ENCODE measurements at places on chromosomes 2 and 18.

DNA sequence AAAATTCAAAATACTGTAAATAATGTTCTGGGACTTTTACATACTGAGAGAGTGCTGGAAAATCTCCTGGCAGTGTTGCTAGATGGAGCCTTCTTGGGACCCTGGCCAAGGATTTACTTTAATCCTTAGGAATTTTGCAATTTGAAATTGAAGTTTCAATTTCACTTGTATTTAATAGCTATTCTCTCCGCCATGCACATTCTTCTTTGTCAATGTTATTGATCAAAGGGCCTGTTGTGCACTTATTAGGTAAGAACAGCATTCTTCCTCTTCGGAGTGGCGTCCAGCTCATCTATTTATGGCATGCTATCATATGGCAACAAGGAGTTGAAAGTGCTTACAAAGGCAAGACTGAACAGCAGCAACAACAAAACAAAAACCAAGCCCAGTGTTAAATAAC is 40.1 kb upstream of the SOS1 start:
- no peak for DNase-seq

DNA sequence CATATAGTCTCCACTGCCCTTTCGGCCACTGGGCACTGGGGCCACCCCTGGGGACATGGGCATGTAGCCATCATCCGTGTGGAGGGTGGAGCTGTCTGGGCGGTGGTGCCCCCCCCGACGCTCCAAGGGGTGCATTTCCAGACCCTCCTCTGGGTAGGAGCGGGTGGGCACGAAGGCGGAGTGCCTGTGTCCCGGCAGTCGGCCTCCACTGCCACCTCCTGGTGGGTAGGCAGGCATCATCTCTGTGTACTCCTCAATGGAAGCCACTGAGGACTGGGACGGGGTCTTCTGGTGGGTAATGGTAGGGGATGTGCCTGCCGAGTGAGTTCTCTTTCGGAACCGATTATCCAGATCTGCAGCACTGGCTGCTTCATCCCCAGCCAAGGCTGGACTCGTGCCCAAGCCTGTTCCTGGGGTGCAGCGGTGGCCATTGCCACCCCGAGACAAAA is 2.8 kb downstream of the IRS1 start:
- DNase-seq: no peak

DNA sequence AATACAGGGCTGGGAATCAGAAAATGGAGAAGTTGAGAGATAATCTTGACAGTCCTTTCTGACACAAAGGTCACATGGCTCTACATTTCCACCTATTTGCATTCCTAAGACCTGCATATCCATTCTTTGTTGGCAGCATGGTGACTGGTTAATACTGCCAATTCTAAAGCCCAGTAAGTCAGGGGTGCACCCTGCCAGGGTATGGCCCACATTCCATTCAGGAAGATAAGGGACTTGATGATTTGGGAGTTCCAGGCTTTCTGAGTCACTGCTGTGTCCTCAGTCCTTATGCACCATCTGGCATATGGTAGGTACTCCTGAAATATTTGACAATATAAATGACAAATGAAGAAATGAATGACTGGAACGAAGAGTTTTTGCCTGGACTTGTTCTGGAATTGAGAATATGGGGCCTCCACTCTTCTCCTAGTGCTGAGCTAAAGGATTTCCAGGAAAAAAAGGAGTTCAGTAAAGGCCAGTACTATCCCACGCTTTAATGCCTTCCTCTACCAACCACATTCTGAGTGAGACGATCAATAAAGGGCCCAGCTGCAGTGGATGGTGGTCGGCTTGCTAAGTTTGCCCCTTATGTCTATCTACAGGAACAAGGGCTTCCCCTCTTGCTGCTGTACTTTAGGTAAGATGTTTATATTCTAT is 31.7 kb upstream of the EIF2AK3 start:
- DNase-seq: no peak

- DNase-seq: no peak
These were observed 3.8 kb downstream of the STAM2 start for GRCh38 chr2:152171718-152172117.

DNA sequence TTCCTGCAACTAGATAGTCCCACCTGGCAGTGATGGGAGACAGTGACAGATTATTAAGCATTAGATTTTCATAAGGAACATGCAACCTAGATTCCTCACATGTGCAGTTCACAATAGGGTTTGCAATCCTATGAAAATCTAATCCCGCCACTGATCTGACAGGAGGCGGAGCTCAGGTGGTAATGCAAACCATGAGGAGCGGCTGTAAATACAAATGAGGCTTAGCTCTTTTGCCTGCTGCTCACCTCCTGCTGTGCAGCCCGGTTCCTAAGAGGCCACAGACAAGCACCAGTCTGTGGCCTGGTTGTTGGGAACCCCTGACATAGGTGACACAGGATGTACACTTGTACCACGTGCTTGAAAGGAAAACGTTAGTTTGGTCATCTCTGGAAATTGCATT is 41.6 kb downstream of the CDH19 start:
- DNase-seq: no peak

GRCh38 chr18:28777756-28778155 is 600.8 kb upstream of the CDH2 start:
- DNase-seq: no peak

- DNase-seq: peak; percentile 21
These were observed 766 bp downstream of the PDE6D start for GRCh38 chr2:231780123-231780908.

GRCh38 chr18:8658858-8659485 is 46.4 kb upstream of the MTCL1 start:
- DNase-seq: no peak

DNA sequence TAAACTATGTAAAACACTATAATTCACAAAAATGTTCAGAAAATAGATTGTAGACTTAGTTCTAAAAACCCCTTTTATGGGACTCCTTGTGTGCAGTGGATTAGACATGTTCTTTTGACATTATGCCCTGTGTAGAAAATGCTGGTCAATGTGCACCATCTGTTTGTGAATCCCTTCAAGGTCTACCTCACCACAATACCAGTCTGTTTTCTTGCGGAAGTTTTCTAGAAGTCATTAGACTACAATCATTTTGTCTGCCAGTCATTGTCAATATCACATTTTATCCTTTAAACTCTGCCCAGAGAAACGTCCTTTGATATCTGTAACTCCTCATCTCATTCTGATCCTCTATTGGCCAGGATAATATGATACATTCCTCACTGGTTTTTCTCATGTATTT is 7.8 kb downstream of the ITGA4 start:
- no peak for DNase-seq

DNA sequence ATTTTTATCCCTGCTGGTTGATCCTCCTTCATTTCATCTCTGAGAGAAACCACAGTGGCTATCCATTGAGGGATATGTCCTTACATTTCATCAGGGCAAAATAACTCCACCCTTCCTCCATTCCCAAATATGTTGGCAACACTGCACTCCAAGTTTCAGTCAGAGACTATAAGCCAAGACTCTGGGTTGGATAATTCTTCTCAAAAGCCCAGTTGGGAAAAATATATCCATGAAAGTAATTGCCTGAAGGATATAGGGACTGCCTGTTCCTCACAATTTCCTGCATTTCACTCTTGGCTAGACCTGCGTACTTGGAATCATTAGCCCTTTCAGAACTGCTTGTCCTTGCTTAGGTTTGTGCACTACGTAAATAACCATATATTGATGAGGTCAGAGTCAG is 27.9 kb upstream of the EPB41L3 start:
- DNase-seq: no peak

DNA sequence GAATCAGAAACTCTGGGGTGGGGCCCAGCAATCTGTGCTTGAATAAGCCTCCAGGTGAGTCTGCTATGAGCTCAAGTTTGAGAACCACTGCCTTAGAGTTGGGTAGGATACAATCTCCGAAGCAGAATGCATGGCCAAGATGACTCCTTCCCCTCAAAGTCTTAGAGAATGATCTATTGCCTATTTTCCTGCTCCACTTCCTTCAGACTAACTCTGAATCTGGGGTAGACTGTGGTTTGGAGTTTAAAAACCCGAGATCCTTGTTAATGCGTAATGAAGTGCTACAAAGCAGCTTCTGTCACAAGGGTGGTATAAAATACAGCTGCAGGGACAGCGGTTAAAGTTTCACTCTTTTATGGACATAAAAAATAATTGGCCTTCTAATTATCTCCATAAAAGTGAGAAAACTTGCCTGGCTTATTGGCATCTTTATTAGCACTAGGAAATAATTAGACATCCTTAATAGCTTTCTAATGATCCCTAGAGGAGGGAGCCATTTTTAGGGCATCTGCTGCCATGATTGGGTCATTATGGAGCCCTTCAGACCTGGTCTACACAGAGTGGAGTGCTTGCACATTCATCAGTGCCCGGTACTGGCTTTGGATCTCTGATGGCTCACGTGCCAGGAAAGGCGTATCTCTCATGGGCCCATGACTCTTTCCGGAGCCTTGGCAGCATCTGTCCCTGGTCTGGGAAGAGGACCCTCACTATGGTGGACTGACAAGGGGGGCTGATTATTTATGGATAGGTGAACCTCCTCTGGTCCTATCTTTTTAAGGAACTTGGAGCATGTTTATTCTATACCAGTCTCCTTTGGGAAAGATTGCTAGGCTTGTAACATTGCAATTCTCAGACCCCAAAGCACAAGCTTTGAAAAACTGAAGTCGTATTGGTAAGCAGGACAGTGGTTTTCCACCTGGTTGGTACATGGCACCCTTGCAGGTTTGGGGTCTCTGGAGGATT is 28.2 kb downstream of the SIX2 start:
- no peak for DNase-seq

GRCh38 chr2:2182551-2183071 is 148.5 kb downstream of the MYT1L start:
- no peak for DNase-seq

- DNase-seq: no peak
These were observed 16.9 kb downstream of the KLHL41 start for GRCh38 chr2:169526451-169526850.

DNA sequence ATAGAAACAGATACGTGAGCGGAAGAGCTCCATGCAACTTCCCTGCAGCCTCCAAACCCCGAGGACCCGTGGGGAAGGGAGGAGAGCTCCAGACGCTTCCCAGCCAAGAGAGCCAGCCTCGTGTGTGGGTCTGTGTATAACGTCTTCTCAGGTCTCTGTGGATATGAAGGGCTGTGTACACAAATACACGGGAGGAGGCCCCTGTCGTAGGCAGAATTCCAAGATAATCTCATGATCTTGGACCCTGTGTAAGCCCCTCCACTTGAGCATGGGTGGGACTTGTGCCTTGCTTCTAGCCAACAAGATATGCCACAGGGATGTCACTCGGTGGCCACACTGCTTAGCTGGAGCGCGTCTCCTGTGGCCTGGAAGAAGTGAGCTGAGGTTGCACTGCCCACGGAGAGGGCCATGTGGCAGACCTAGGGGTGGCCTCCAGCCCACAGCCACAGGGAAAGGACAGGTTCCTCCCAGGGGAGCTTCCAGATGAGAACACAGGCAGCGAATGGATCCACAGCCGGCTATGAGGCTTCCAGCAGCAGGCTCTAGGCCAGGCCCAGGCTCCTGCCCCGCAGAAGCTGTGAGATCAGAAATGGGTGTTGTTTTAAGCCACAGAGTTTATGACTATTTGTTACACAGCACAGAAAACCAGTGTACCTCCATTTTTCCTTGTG is 15.6 kb upstream of the KLF11 start:
- no peak for DNase-seq

- no peak for DNase-seq
These were observed 819.9 kb downstream of the BCL11A start for GRCh38 chr2:59733567-59733930.

DNA sequence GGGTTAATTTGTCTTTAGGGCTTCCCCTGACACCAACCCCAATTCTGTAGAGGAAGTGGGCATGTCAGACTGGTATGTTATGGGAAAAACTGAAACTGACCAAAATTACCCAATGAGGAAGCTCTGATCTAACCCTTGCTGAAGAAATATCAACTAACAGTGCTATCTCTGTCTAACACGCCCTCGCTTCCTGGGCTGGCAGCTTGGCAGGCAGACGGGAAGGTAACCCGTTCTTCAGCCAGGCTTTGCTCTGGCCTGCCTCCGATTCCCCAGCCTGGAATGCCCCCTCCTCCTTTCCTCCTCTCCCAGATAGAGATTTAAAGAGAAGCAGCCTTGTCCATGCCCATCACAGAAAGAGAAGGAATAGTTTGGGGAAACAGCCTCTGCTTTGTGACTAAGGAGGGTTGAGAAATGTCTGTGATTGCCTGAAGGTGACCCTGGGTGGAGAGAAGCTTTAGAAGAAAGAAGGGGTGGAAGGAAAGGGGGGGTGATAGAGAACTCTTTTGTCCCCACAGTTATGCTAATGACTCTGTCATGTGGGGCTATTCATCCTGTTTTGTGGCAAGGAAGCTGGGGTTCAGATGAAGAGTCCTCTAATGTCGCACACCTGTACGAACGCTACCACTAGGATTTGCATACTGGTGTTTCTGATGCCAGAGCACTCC is 15.4 kb downstream of the HK2 start:
- DNase-seq: no peak

DNA sequence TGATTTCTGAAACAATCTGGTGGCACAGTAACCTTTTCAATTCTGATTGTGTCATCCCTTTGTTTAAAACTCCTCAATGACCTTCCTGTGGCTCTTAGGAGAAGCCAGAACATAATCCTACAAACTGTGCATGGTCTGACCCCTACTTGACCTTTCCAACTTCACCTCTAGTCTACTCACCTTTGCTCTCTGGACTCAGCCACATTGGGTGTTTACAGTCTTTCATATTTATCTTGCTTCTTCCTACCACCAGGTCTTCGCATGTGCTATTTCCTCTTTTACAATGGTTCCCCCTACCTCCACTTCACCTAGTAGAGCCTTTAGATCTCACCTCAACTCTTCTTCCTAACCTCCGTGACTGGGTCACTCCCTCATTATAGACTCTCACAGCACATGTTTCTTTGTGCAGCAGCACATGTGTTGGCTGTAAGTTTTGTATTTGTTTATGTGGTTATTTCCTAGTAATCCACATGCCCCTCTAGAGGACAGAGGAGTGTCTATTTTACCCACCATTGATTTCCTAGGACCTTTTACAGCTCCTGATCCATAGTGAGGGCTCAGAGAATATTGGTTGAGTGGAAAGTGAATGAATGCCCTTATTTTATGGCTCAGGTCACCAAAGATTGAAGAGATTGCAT is 320.8 kb upstream of the MEIS1 start:
- no peak for DNase-seq

DNA sequence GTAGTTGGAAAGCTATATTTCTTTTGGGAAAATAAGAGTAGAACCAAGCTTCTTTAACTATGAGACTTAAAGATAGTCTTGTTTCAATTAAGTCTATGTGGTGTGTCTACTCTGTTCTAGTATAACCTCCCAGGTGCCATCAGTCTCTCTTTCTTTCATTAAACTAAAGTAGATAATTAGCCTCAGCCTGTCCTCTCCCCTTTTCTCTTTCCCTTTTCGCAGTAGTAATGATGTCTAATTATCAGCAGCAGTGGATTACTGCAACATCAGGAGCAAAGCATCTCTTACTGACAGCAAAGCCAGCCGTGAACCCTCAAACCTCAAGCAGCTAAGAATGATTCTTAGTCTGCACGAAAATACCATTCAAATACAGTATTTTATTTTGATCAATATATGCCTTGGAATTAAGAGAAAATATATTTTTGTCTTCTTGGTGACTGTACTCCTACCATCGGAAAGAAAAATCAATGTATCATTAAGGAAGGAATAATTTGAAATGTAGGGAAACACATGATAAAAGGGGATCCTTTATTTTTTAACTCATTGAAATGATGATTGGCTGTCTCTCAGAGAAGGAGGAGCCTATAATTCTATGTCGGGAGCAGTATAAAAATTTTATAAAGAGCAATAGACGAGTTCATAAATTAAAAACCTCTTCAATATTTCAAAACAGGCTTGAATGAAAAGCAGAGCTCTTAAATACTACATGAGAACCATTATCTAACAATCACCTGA is 4.5 kb downstream of the NOL4 start:
- no peak for DNase-seq
